ENCODE measurements at places on chromosomes 11 and 22.

DNA sequence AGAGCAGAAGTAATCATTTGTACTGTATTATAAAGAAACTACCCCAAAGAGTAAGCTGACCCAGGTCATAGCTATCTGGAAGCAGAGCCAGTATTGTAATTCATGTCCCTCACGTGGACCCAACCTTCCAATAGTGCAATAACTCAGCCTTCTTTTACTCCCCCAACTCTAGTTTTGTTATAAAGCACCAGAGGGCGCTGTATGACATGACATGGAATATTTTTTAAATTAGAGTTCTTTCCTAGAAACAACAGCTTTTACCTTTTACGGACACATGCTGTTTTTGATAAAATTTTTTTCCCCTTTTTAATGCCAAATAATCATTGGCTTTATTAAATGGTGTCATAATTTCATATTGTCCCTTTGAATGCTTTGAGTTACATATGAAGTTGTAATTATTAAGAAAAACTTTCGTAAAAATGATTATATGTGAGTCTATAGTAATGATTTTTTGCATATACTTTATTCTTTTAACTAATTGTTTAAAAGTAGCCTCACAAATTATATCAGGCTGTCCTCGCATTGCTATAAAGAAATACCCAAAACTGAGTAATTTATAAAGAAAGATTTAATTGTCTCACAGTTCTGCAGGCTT, 76.9 kb downstream of the DKK3 start:
- DNase-seq: no peak

- no peak for DNase-seq
Measured at GRCh38 chr11:1760351-1761109, 3.2 kb downstream of the CTSD start.

DNA sequence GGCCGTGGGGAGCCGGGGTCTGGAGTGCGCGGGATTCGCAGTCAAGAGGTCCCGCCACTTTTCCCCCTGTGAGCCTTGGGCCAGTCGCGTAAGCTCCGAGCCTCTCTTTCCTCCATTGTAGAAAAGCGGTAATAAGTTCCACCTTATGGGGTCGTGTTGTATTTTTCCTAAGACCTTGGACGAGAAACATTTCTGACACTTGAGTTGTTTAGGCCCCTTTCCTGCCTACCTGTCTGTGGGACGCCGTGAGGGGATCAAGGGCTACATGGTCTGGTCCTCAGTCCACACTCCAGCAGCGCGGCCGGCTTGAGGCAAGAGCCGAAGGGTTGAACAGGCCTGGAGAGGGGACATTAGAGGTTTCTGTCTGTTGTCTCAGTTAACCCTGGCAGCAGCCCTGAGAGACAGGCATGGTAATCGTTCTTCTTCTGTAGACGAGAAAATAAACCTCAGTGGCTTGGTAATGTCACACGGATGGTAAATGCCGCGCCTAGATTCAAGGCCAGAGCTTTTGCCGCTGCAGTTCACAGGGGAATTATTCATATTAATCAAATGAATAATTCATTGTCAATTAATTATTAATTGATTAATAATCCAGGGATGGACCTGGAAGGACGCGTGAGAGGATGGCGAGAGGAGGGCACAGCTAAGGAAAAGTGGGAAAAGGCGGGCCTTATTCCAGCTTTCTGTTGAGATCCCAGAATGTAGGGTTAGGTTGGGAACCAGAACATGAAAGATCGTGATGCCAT, 545 bp downstream of the FEN1 start:
- no peak for DNase-seq

GRCh38 chr11:16799890-16800289, 61.4 kb downstream of the C11orf58 start:
- DNase-seq: no peak

DNA sequence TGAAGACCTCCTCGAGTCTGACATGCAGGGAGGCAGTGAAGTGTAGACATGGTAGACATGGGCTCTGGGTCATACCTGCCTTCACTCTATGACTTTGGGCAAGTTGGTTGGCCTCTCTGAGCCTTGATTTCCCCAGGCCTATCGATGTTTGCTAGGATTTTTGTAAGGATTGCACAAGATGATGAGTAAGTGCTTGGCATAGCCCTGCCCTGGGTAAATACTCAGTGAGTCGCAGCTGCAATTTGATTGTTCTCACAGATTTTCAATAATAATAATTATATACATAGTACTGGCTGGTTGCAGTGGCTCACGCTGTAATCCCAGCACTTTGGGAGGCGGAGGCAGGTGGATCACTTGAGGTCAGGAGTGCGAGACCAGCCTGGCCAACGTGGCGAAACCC, 18.1 kb downstream of the MCM5 start:
- no peak for DNase-seq

DNA sequence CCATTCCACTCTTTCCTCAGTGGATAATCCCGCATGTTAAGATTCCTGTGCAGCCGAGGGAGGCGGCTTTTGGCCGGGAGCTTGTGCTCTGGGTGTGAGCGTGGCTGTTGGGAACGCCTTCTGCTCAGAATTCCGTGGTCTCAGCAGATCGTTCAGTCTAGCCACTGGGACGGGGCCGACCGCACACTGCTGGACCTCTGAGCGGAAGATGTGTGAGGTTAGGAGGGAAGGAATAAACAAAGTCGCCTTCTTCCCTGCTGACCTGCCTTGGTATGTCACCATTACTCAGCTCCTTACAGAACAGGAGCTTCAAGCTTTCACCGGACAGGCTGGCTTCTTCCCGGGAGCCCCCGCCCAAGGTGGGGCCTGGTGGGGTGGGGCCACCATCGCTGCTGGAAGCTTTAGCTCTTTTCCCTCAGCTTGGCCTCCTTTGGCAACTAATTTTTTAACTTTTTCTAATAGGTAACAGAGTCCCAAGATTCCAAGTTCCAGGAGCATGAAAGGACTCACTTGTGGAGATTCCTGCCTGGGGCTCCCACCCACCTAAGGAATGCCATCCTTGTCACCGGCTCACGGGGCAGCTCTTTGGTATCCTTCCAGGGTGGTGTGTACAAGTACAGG, 22.5 kb upstream of the SEPTIN5 start:
- DNase-seq: no peak

DNA sequence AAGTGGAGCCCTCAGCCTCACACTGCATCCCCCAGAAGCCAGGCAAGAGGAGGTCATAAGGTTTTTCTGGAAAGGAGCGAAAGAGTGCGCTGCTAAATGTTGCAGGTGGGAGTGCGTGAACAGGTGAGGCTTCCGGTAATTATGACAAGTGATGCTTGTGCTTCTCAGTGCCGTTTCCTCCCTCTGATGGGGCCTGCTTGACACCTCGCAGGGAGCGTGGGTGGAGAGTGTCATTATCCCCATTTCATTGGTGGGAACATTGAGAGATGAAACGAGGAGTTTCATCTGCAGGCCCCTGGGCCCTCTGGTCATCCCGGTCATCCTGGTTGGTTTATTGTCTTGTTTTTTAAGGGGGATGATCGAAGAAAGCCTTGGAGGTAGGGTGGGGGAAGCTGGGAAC, 57.5 kb downstream of the BCR start:
- DNase-seq: no peak

- no peak for DNase-seq
Measured at GRCh38 chr22:35375031-35375430, 5.9 kb upstream of the HMOX1 start.

DNA sequence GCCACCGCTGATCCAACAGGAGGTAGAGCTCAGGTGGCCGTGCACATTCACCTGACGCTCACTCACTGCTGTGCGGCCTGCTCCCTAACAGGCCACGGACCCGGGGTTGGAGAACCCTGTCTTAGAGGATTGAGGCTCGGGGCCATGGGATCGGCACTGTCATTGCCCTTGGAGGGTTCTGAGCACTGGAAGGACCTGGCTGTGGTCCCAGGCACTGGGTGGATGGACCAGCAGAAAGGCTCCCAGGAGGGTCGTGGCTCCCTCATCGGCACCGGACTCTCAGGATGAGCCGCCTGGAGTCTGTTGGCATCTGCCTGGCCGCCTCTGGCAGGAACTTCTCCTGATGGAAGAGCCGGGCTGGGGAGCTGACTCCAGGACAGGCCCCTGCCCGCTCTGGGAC, 6.5 kb downstream of the KCNQ1 start:
- no peak for DNase-seq

GRCh38 chr11:23425381-23425780, 565.1 kb upstream of the CCDC179 start:
- no peak for DNase-seq

DNA sequence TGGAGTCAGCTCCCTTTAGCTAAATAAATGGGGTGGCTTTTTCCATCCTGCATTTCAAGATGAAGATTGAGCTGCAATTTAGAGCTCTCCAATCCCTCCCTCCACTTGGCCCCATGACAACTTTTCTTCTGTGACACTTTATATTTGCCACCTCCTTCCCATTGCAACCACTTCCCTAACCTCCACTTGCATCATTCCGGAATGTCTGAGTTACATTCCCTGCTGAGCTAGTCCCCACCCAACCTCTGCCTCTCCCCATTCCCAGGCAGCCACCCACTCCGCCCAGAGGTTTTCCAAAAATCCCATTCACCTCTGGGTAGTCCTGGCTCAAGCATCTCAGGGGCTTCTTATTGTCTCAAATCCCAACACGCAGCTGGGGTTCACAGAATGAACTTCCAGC, 24.7 kb downstream of the PC start:
- DNase-seq: no peak

GRCh38 chr22:29136782-29137700, 64.2 kb downstream of the KREMEN1 start:
- no peak for DNase-seq

GRCh38 chr11:61887839-61888494, 3.4 kb downstream of the FADS3 start:
- DNase-seq: no peak

- DNase-seq: no peak
Measured at GRCh38 chr11:69870766-69871165, 51.5 kb upstream of the FGF3 start.

DNA sequence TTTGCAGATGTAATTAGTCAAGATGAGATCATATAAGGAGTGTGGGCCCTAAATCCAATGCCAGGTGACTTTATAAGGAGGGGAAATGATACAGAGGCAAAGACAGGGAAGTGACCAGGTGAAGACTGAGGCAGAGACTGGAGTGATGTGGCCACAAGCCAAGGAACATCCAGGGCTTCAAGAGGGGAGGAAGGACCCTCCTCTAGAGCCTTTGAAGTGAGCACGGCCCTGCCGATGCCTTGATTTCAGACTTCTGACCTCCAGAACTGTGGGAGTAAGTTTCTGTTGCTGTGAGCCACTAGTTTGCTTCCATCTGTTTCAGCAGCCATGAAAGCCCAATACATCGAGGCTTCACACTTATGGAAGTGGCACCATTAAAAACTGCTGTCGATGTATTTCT, 78.7 kb downstream of the SHANK2 start:
- DNase-seq: no peak

- no peak for DNase-seq
Measured at GRCh38 chr11:117199053-117199915, at the start of gene TAGLN. TSS of gene TAGLN (plus strand) at chr11:117199370. CDS start at chr11:117203014, 3,644 bp downstream.

- no peak for DNase-seq
Measured at GRCh38 chr22:20751185-20751851, 22.6 kb upstream of the SERPIND1 start.

- DNase-seq: no peak
Measured at GRCh38 chr22:48894804-48895250, 932.8 kb downstream of the BRD1 start.

GRCh38 chr22:49094151-49094550, 733.5 kb downstream of the BRD1 start:
- DNase-seq: no peak

- no peak for DNase-seq
Measured at GRCh38 chr11:35234460-35235156, 95.6 kb downstream of the CD44 start.

DNA sequence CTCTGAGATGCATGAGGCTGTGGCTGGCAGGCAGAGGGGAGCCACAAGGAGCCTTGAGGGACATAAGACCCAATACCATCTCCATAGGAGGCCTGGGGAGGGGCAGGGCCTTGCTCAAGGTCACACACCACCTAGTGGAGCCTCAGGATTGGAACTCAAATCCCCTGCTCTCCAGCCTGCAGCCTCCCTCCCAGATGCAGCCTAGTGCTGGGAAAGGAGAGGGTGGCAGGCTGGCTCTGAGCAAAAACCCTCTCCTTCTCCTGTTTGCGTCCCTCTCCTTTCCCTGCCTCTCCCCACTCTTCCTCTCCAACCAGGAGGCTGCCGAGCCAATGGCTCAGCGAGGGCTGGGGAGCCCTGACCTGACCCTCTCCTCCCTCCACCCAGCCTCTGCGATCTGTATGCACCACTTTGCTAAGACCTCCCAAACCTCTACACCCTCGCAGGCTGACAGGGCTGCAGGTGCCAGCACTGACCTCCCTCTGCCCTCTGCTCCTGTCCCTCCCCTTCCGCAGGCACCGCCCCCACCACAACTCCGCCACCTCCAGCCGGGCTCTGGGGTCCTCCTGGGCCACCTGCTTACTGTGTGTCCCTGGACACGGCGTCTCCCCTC, 14.7 kb downstream of the IGLL1 start:
- no peak for DNase-seq
